ENCODE measurements at places on chromosomes 11 and 22. TPM values are rescaled to one million over a fixed set of nuclear protein-coding genes. Genes with fewer than 3 reads are reported as not detected.

- H3K27me3 ChIP-seq, result no peaks in the 10 kb centered on the region
- H3K27ac ChIP-seq, result no peak overlapping the region
- no peaks in the 10 kb centered on the region for H3K4me1 ChIP-seq
- DNase-seq, result no peak
These were observed 91.8 kb downstream of the TBC1D22A start for GRCh38 chr22:46854125-46854870.

DNA sequence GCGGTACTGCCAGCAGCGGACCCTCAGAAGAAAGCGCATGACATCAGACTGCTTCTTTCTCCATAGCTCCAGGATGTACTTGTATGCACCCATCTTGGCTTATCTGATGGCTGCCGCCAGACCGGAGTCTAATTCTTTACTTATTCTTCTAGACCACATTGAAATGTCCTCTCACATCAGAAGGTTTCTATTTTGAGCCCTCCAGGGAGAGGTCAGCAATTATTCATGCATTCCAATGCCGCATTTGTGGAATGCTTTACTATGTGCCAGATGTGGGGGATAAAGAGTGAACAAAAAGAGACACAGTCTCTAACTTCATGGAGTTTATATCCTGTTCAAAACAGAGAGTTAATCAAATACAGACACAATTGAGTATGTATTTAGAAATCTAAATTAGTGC is 230.1 kb downstream of the MIAT start:
- no peaks in the 10 kb centered on the region for H3K36me3 ChIP-seq
- DNase-seq, result peak; percentile 92
- H3K27ac ChIP-seq, result peak overlapping the region; percentile 94
- H3K27me3 ChIP-seq, result no peaks in the 10 kb centered on the region
- peaks cover 49% of the 10 kb centered on the region for H3K4me1 ChIP-seq
- H3K4me3 ChIP-seq, result peak overlapping the region; percentile 26

- H3K4me1 ChIP-seq, result peaks cover 6% of the 10 kb centered on the region
- no peaks in the 10 kb centered on the region for H3K27me3 ChIP-seq
- H3K36me3 ChIP-seq, result no peaks in the 10 kb centered on the region
- peak; percentile 47 for DNase-seq
These were observed 62.6 kb downstream of the KIAA1671 start for GRCh38 chr22:25014896-25015755.

GRCh38 chr11:72788241-72788640 is 5.6 kb downstream of the STARD10 start:
- DNase-seq, result no peak
- H3K36me3 ChIP-seq, result no peaks in the 10 kb centered on the region
- no peaks in the 10 kb centered on the region for H3K27me3 ChIP-seq
- H3K27ac ChIP-seq, result no peak overlapping the region
- H3K4me1 ChIP-seq, result peaks cover 3% of the 10 kb centered on the region

GRCh38 chr11:853682-854448 is 11.2 kb downstream of the TSPAN4 start:
- H3K4me1 ChIP-seq, result peaks cover 7% of the 10 kb centered on the region
- H3K27me3 ChIP-seq, result no peaks in the 10 kb centered on the region
- peaks cover under 1% of the 10 kb centered on the region for H3K36me3 ChIP-seq
- no peak overlapping the region for H3K27ac ChIP-seq
- no peak overlapping the region for H3K4me3 ChIP-seq

DNA sequence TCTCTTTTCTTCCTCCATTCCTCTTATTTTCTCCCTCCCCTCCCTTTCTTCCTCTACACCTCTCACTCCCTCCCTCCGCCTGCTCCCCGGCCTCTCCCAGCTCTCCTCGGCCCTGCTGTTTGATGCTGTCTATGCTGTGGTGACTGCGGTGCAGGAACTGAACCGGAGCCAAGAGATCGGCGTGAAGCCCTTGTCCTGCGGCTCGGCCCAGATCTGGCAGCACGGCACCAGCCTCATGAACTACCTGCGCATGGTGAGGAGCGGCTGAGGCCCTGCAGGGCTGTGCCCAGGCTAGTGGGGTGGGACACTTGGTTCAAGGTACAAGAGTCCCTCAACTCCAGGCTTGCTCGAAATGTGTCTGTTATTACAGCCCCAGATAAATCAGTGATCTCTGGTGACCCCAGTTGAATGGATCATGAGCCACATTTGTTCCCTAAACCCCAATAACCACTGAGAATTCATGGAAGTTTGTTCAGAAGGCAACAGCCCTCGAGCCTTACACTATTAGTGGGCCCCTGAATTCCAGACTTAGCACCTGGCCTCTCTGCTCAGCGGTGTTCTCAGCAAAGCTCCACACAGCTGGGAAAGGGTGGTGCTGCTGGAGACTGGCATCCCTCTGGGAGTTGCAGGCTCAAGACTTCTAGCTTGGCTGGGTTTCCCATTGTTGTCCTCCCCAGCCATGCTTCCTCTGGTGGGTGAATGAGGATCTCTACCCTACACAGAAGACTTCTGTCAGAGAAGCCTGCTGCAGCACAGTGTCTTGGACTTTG is 149.8 kb upstream of the TBCEL start:
- no peaks in the 10 kb centered on the region for H3K4me1 ChIP-seq
- no peak for DNase-seq
- no peak overlapping the region for H3K4me3 ChIP-seq
- no peaks in the 10 kb centered on the region for H3K36me3 ChIP-seq
- H3K27me3 ChIP-seq, result no peaks in the 10 kb centered on the region
- no peak overlapping the region for H3K27ac ChIP-seq

DNA sequence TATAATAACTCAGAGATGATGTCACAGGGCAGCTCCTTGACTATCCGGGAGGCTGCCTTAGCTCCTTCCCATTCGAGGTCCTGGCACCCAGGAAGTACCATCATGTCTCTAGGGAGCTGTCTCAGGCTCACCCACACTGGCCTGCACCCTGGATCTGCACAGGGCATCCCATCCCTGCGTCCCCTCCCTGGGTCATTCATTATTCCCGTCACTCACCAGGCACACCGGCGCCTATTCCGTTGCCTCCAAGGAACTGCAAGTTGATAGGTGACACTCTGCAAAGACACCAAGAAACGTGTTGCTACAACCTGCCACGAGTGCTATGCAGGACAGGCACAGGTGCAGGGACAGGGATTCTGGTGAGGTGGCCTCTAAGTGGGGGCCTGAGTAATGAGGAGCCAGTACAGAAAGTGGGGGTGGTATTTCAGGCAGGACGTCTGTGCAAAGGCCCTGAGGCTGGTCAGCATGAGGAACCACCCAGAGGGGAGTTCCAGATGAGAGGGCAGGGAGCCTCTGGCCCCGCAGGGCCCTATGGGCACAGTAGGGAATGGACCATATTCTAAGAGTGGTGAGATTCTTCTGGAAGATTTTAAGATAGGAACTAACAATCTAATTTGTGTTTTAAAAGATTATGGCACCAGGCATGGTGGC is 71.6 kb upstream of the SHANK2 start:
- H3K27ac ChIP-seq, result no peak overlapping the region
- H3K36me3 ChIP-seq, result no peaks in the 10 kb centered on the region
- DNase-seq, result no peak

GRCh38 chr22:25572708-25573171 is 8.3 kb downstream of the GRK3 start:
- DNase-seq, result no peak
- peaks cover 8% of the 10 kb centered on the region for H3K4me1 ChIP-seq
- 0 out of 2 replicates have a peak, but pooled peaks cover 8% of the 10 kb centered on the region for H3K36me3 ChIP-seq
- H3K4me3 ChIP-seq, result no peak overlapping the region
- H3K27me3 ChIP-seq, result no peaks in the 10 kb centered on the region

DNA sequence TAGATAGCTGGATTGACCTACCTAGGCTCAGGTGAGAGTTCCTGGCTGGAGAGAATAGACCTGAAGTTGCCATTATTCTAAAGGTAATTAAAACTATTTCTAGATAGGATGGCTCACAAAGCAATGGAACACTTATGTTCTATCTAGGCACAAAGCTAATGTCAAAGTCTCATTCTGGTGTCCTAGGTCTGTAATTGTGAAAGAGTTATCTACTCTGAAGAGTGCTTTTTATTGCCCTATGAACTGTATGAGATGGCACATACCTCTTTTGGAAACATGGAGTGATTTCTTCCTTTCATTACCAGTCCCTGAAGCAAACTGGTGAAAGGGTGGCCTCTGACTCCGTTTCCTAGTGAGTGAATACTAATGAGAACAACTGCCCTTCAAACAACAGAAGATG is 80.3 kb downstream of the MTNR1B start:
- no peaks in the 10 kb centered on the region for H3K4me1 ChIP-seq
- DNase-seq, result no peak
- H3K36me3 ChIP-seq, result no peaks in the 10 kb centered on the region
- no peaks in the 10 kb centered on the region for H3K27me3 ChIP-seq
- no peak overlapping the region for H3K27ac ChIP-seq

DNA sequence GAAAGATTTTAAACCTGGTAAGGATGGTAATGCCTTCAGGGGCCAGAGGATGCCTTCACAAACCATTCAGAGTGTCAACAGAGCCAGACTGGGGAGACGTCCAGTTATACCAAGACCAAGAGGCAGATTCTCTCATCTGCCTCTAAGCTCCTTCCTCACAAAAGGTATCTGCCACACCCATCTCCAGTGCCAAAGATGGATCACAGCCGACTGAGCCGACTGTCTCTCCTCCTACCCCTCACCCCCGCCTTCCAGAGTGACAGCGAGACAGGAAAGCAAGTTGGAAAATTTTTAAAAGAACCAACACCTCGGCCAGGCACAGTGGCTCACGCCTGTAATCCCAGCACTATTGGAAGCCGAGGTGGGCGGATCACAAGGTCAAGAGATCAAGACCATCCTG is 79.1 kb upstream of the AKIP1 start:
- no peaks in the 10 kb centered on the region for H3K27me3 ChIP-seq
- DNase-seq, result no peak
- H3K27ac ChIP-seq, result peak overlapping the region; percentile 93
- H3K4me3 ChIP-seq, result no peak overlapping the region
- peaks cover 62% of the 10 kb centered on the region for H3K4me1 ChIP-seq

- DNase-seq, result no peak
- no peak overlapping the region for H3K27ac ChIP-seq
- no peaks in the 10 kb centered on the region for H3K36me3 ChIP-seq
- 0 out of 2 replicates have a peak, but pooled peaks cover 4% of the 10 kb centered on the region for H3K27me3 ChIP-seq
These were observed 104.1 kb upstream of the E2F8 start for GRCh38 chr11:19344661-19345518.

DNA sequence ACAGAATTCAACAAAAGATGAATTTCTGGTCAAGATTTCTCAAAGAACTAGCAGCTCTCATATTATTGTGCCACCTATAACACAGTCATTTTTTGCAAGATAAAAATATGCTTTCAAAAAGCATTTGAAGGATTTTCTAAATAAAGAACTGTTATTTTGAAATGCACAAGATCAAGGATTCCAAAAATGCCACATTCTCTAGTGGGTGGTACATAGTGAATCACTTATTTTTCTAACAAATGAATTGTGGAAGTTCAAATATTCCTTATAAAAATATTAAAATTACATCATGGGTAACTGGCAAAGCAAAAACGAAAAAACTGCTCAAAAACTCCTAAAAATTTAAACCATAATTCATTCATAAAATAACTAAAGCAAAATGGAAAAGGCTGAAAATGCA is 2.1 kb downstream of the RNF141 start:
- peaks cover 6% of the 10 kb centered on the region for H3K4me1 ChIP-seq
- H3K4me3 ChIP-seq, result no peak overlapping the region
- no peaks in the 10 kb centered on the region for H3K36me3 ChIP-seq
- no peak for DNase-seq
- H3K27ac ChIP-seq, result no peak overlapping the region

The ART1 gene
- total RNA-seq, result not detected

The CAVIN3 gene
- not detected for total RNA-seq

The PHLDB1 gene
- 19.1 TPM for total RNA-seq

The POTEH gene
- not detected for total RNA-seq

The MUC15 gene
- total RNA-seq, result not detected

The APOA5 gene
- total RNA-seq, result not detected

The CASP1 gene
- 0.40 TPM for total RNA-seq

The OR52D1 gene
- not detected for total RNA-seq

The SYNGR1 gene
- total RNA-seq, result 3.2 TPM

The MOGAT2 gene
- not detected for total RNA-seq

The ELFN2 gene
- 0.02 TPM for total RNA-seq

The ARHGEF17 gene
- total RNA-seq, result 7.8 TPM

The SLC17A6 gene
- total RNA-seq, result not detected

The GAS2 gene
- 4.4 TPM for total RNA-seq
